ENCODE measurements at places on chromosomes 4 and X.

- DNase-seq = no peak
Measured at GRCh38 chr4:58749206-58749605, 1639.0 kb upstream of the IGFBP7 start.

GRCh38 chrX:12138361-12139313, at the start of gene FRMPD4:
TSS of gene FRMPD4 (plus strand) at chrX:12138473. CDS start at chrX:12138972, 499 bp downstream.
- no peak for DNase-seq

GRCh38 chr4:112516066-112516470, at the start of gene NEUROG2:
TSS of gene NEUROG2 (minus strand) at chr4:112516180. CDS start at chr4:112515475, 705 bp downstream.
- DNase-seq = no peak

DNA sequence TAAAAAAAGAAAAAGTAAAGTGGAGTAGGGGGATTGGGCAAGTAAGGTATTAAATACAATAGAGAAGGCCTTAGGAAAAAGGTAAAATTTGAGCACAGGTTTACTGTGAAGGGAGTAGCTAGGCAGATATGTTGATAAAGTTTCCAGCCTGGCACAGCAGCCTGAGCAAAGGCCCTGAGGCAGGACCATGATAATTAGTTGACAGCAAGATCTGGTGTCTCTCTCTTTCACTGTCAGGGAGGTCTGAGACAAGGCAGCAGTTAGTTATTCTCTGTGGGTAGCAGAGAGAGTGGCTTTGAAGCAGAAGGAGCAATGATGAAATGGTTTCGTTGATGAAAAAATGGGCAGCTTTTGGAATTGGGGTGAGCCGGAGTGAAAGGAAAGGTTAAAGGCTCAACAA, 119.5 kb downstream of the KDR start:
- DNase-seq = no peak

GRCh38 chr4:74283614-74284013, 24.7 kb upstream of the EPGN start:
- DNase-seq = no peak

DNA sequence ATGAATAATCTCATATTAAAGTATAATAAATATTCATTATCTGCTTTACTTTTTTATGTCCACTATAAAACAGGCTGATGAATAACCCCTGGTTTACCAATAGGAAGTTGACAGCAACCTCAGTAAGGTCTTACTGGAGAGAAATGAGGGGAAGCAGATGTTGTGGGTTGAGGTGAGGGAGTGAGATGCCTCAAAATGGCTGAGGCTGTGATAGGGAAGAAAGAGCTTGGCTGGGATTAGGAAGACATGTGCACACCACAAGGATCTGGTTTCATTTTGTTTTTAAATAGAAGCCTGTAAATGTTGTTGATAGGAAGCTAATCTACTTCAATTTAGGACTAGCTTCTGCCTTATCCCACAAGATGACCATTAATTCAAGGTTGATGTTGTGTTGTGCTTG, 14.4 kb upstream of the CYBB start:
- no peak for DNase-seq
